ENCODE measurements at places on chromosomes 7 and 10.

- no peak for DNase-seq
Observed at GRCh38 chr10:124533266-124533665, 71.6 kb downstream of the LHPP start.

- no peak for DNase-seq
Observed at GRCh38 chr10:48333856-48334255, 27.4 kb downstream of the MAPK8 start.

DNA sequence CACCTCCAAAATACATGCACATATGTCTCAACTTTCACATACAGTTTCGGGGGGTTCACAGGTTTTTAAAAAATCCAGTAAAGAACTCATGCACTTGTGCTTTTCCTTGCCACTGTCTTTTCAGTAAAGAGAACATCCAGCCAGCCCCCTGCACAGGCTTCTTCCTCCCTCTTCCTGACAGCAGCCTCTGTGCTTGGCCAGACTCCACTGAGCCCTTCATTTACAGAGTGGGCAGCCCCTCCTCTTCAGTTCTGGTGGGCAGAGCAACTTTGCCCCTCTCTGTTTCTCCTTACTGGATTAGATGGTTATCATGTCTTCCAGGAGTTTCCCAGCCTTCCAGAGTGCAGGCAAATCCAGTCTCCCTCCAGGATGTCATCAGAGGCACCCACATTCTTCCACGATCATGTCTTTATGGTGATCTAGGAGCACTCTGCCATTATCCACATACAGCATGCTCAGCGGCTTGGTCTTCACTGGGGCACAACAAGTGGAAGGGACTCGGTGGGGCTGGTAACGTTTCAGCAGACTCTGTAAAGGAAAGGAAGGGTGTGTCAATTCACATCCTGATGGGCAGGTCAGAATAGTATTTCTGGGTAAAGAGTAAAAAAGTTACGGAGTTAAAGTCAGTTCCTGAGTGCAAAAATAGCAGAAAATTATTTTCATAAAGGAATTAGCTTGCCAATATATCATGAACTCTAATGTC, 8.8 kb downstream of the NODAL start:
- no peak for DNase-seq

- DNase-seq, result no peak
Observed at GRCh38 chr10:24727786-24728185, 4.1 kb upstream of the ARHGAP21 start.

- no peak for DNase-seq
Observed at GRCh38 chr10:79985481-79986072, 36.7 kb upstream of the SFTPD start.

DNA sequence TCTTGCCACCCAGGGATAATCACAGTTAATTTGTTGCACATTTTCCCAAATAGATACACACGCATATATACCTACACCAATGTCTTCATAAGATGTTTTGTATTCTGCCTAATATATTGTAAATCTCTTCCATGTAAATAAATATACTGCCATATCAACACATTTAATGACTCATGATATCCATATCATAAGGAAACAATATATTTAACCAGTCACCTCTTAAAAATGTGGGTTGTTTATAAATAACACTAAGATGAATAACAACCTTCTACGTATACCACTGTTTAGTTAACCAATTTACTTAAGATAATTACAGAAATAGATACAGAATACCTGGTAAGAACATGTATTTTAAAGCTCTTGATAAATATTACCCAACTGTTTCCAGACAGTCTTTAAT, 38.2 kb downstream of the ELAPOR2 start:
- no peak for DNase-seq

GRCh38 chr7:63925626-63926460, 72.8 kb upstream of the ZNF722 start:
- peak; percentile 98 for DNase-seq

DNA sequence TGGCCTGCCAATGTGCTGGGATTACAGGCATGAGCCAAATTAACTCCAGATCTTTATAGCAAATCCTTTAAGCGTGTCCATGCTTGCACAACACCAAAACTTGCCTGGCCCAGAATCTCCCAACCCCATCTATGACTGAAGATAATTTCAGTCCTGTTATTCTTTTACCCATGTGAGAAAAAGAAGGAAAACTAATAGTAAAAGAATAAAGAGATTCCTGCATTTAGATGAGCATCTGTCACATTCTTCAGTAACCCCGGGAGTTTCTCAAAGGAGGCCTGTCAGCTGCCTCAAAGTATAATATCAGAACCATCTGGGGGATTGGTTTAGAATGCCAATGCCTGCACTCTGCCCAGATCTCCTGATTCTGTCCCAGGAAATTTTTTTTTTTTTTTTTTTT, 158.1 kb upstream of the KMT2E start:
- no peak for DNase-seq

- no peak for DNase-seq
Observed at GRCh38 chr10:104197364-104197763, 34.8 kb downstream of the CFAP43 start.

GRCh38 chr10:22580711-22581110, 133.7 kb downstream of the PIP4K2A start:
- DNase-seq, result no peak

- DNase-seq, result no peak
Observed at GRCh38 chr10:132793871-132794849, 8.2 kb upstream of the NKX6-2 start.
